ENCODE measurements at places on chromosomes 5 and 9.

DNA sequence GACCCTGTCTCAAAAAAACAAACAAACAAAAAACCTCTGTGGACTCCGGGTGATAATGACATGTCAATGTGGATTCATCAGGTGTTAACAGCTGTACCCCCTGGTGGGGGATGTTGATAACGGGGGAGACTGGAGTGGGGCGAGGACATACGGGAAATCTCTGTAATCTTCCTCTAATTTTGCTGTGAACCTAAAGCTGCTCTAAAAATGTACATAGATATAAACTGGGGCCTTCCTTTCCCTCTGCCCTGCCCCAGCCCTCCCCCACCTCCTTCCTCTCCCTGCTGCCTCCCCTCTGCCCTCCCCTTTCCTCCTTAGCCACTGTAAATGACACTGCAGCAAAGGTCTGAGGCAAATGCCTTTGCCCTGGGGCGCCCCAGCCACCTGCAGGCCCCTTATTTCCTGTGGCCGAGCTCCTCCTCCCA, 1.4 kb upstream of the CEL start:
- DNase-seq, result no peak

DNA sequence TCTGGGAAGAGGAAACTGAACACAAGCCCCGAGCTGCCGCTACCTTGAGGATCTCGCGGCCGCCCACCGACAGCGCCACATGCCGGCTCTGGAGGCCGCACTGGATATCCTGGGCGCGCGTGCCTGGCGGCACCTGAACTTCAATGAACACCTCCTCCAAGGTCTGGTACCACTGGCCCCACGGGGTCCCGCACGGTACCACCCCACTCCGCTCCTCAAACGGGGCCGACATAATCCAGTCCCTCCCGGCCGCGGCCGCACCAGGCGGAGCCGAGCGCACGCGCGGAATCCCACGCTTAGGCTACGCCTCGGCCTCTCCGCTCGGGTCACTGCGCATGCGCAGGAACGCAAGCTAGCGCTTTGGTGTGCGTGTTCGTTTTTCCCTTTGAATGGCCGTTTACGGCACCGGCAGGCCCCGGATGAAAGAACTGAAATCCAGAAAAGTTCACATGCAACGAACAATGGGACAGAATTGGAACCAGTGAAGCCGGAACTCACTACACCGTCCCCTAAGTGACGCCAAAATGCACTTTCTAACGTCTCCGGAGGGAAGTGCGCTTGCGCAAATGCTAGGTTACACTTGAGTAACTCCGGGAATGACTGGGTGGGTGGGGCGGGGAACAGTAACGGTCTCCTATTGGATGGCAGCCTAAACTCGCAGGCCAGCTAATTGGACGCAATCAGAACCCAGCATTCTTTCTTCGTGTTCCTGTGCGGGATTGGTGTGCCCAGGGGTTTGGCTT, at the start of gene NUDCD2:
Gene NUDCD2 (minus strand): TSS at position 284 of the 743 bp plus-strand sequence. CDS start 52 bp downstream, at position 232.
- DNase-seq, result peak; percentile 84

GRCh38 chr5:170430256-170430655, 41.1 kb upstream of the KCNMB1 start:
- no peak for DNase-seq

- no peak for DNase-seq
These were observed 19.4 kb downstream of the AMBP start for GRCh38 chr9:114058688-114059046.

GRCh38 chr5:1011226-1011631, 2.6 kb downstream of the NKD2 start:
- DNase-seq, result peak; percentile 64

GRCh38 chr5:173974688-173975239, 14.2 kb upstream of the C5orf47 start:
- DNase-seq, result no peak

DNA sequence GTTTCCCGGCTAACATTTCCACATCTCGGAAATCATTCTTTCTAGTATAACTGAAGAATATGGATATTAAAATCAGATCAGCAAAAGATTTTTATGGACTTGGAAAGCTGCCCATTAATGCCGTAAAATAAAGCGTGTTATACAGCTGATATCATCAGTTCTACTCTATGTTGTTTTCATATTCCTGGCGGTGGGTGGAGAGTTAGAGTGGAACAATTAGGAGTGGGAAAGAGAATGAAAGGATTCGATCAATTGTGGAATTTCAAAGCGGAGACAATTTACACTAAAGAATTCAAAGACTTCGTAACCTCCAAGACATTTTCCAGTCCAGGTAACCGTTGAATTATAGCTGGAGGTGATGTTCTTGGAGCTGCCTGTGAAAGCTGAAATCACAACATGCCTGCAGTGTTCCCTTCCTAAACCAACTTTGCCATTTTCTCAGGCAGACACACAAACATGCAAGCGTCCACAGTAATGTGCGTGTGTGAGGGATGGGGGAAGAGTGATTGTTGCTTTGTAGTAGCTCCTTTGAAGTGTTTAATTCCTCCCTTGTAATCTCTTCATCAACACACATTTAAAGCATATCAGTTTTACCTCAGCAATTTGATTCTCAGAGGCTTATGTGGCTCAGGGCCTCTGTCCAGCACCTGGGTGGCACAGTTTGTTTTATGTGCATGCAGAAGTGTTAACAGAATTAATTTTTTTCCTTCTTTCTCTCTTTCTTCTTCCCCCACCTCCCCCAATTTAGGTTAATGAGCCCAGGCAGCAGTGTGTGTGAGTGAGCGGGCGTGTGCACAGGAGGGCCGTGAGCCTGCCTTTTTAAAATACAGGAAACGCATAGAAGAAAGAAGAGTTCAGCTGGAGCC, 544.1 kb downstream of the RAB3C start:
- no peak for DNase-seq
